ENCODE measurements at places on chromosomes 3 and 15.

DNA sequence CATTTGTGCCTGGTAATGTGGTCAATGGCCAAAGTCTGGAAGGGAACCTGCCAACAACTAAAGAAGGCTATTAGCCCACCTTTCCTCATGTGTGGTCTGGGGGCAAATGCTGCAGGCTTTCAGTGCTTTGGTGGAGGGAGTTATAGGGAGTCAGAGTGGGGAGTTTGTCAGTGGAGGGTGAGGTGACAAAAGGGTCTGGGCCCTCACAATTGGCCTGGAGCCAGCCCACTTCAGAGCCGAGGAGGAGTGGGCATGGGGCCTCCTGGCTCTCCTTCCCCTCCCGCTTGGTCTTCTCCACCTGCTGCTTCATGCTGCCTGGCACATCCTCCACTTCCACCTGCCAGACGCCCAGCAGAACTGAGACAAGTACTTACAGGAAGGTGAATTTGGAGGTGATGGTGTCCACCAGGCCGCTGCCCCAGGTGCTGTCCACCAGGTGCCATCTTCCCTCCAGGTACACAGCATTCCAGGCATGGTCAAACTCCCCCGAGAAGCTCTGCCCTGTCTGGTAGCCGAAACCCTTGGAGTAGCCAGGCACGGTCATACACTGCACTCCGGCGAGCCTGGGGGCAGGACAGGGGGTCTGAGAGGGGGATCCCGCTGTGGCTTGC is 40.9 kb downstream of the KY start:
- DNase-seq: no peak

DNA sequence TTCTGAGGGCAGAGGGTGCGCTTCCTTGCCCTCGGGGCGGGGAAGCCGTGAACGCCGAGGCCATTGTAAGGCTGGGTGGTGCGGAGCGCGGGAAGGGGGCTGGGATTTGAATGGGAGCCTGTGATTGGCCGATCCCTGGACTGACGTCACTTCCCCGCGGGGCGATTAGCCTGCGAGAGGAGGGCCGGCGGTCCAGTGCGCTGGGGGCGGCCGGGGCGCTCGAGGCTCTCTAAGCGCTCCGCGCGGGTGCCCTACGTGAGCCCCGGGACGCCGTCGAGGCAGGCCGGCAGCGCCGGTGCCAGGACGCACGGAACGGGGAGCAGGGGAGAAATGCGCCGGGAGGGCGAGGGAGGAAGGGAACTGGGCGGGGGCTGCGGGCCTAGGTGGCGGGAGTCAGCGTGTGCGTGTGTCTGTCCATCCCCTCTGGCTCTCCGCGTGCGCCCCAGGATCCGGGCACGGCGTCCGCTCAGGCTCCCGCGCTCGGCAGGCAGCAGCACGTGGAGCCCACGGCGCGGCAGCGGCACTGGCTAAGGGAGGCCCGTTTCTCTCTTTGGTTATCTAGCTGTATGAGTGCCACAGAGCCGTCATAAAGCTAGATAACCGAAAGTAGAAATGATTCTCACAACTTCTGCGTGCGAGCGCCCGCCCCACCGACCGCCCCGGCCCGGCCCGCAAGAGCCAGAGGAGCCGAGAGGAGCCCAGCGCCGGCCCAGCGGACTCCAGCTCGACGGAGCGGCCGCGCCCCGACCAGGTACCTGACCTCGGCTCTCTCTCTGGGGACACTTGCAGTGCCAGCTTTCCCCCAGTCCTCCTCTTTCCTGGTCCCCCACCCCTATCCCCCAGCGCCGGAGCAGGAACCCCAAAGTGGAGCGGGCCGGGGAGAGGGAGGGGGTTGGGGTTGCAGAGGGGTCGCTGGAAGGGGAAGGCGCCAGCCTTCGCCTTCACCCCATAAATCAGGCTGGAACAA is 33.1 kb upstream of the POLG start:
- DNase-seq: no peak

GRCh38 chr3:31724116-31724515 is 191.4 kb downstream of the STT3B start:
- no peak for DNase-seq

- DNase-seq: no peak
These were observed 97.3 kb upstream of the LRIG1 start for GRCh38 chr3:66598168-66598567.

DNA sequence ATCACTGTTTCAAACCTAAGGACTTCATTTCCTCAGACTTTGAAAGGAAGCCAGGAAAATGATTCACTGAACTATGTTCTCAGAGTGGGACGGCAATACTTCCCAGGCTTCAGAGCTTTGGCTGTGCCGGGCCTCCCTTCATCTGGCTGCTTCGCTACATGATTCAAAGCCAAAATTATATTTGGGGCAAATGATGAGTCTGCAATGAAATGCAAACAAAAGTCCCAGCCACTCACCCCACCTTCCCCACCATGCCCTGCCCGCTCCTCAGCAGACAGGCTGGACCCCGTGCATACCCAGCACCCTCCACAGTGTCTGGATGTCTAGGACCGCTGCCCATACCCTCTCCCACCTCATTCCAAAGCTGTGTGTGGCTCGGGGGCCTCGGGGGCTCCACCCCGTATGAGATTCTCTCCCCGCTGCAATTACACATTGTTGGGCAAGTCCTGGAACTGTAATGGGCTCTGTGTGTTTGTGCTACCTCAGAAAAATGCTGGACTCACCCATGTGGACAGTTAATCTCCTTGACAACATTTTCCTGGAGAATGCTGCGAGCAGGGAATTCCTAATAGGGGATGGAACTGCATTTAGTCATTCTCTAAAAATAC is 32.2 kb downstream of the ATP10A start:
- DNase-seq: no peak

- no peak for DNase-seq
These were observed 132.5 kb downstream of the APBA2 start for GRCh38 chr15:29018120-29018805.

- DNase-seq: no peak
These were observed 479.5 kb downstream of the FHIT start for GRCh38 chr3:60771766-60772165.

GRCh38 chr3:194598771-194599557 is 34.3 kb downstream of the TMEM44 start:
- no peak for DNase-seq

GRCh38 chr3:90062631-90063200 is 955.3 kb downstream of the EPHA3 start:
- no peak for DNase-seq

GRCh38 chr15:85871545-85871944 is 76.8 kb upstream of the KLHL25 start:
- DNase-seq: no peak

DNA sequence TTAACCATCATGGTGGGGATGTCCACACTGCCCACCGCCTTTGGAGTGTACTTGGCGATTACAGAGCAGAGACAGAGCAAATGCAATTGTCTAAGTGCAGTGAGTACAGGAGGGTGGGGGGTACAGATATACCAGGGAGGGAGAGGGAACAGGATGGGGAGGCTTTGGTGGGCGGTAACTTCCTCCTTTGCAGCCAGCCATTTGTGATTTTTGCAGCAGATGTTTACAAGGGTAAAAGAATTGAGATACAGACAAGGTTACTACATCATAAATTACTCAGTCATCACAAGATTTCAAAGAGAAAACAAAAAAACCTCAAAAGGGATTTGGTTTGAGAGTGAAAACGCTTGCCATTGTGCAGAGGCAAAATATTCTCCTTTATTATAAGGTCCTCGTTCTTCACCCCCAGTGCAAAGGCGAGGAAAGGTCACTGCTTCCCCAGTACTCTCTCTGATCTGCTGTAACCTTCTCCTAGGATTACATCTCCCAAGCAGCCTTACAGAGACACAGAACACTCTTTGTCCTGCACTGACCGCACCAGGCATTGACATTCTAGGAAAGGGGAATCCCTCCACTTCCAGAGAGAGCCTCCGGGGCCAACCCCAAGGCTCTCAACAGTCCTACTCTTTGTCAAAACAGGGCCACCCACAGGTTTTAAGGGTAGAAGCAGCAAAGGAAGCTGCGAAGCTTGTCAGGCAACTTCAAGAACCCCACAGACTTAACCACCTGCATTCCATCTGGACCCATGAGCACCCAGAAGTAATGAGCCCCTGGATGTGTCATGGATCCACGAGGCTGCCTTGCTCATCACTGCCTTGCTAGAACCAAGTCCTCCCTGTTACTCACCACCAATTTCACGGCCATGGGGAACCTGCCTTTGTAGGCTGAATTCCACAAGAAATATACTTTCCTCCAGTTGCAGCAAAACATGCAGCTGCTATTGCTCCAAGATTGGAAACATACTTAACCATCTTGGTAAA is 117.3 kb downstream of the ADAMTS17 start:
- DNase-seq: no peak

DNA sequence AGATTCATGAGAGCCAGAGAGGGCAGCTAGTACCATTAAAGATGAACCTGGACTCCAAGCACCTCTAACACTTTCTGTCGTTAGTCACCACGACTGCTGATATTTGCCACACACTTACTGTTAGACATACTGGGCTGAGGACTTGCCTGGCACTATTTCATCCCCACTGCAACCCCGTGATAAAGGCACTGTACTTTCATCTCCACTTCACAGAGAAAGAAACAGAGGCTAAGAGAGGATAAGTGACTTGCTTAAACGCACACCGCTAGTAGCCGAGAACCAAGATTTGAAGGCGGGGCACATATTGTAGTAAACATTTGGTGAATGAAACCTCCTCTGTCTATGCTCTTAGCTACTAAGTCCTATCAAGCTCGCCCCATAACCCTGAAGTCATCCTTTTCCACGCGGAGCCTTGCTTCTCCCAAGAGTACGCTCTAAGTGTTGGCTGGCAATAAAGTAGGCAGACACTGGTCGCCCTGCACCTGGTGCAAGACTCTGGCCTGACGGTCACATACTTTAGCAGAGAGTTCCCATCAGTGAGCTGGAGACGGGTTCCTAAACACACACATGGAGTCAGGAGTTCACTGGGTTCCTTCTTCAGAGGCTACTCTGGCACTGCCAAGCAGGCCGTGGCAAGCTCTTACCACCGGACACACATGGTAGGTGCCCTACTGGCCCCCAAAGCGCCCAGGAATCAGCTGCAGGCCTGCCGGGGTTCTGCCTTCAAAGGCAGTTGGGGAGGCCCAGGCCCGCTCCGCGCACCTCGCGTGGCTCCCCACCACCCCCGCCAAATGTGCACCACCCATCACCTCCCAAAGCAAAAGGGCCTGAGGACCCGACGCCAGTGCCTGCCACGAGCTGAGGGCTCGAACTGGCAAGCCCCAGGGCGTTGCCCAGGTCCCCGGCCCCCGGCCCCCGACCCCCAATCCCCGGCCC is 951 bp downstream of the POMGNT2 start:
- no peak for DNase-seq

DNA sequence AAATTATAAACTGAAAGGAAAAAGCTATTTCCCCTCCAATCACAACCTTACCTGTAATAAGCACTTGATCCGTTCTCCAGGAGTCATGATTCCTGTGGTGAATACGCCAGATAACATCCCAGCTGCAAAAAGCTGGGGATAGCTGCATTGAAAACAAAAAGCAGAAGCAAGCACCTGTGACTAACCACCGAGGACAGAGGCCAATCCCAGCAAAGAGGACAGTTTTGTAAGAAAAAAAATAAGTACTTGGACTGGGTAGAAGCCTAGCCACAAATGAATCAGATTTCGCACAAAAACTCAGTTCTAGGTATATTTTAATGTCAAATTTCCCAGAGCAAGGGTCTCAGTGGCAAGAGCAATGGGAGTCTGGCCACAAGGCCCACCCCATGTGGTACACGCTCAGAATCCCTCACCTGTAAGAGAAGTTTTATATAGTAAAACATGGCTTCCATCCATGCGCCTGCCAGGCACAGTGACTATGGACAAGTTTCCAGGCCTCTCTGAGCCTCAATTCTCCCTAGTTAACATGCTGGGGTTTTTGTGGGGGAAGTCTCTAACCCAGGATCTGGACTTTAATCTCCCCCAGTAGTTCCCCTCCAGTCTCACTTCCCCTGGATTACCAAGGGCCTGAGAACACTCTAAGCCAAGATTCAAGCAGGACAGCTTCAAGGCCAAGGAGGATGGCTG is 19.2 kb downstream of the SLC25A20 start:
- DNase-seq: no peak

DNA sequence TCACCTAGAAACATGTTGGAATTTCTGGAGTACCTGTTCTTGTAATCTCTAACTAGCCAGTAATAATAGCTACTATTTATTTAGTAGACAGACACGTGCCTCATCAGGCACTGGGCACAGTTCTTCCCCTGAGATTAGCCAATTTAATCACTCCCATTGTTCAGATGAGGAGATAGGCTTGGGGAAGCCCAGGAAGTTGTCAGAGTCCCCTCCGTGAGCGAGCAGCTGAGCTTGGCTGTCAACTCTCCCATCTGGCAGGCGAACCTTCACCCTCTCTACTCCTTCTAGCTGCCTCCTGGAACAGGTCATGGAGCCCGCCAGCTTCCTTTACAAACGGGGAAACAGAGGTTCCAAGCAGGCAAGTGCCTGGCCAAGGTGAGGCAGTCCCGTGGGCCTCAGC is 31.1 kb upstream of the FGD5 start:
- no peak for DNase-seq

GRCh38 chr3:58697561-58697960 is 31.0 kb upstream of the FAM3D start:
- no peak for DNase-seq

DNA sequence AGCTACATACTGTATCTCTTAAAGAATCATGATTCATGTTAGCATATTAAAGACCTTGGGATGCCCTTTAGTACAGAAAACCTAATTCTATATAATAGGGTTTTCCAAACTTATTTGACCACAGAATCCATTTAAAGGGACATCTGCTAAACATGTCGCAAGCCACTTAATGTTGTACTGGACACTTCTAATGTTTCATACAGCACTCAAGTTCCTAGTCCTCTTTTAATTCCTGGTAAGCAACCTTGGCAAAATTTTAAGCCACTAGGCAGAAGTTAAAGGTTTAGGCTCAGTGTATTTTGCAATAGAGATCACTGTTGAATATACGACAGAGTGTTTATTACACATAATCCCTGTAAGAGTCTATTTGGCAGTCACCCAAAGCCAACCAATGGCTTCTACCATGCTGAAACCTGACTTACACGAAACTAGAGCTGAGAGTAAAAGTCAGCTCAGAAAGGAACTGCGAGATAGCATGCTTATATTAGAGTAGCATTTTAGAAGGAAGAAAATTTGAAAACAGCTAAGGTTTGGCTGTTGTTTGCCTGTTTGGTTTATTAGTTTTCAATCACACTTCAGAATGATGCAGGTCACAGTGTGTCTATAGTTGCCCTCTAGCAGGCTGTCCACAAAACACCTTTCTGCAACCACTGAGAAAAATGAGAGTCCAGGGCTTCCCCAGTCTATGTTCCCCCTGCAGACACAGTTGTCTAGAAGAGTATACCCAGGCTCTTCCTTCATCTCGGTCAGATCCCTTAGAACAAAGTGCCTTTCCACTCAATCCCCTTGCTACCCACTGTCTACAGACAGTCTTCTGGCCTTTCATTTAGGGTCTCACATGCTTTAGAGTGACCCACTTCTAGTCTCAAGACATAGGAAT is 104.4 kb downstream of the FMN1 start:
- no peak for DNase-seq
